ACHN (cell line): ENCODE measurements at places on chromosomes 4 and X.

DNA sequence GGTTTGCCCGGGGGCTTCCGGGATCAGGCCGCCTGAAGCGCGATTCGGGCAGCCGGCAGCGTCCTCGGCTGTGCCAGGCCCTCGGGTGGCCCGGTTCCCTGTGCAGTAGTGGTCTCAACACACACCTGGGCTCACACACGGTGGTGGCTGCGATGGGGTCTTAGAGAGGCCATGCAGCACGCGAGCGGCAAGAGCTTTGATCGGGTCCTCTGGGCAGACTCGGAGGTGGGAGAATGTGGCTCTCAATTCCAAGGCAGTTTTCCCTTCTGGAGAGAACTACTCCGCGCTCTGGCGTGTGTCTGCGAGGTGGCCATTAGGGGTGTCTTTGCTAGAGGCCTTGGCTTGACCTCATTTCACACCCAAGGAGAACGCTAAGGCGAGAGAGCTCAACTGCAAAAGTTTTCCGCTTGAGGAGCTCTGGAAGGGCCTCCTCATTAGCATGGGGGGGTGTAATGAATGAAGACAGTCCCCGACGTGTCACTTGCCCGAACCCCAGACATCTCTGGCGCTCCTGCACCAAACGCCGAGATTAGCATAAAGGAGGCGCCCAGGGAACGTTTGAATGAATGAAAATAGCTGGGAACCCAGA lies 771 bp upstream of the RBPJ start:
- peak; percentile 32 for DNase-seq

DNA sequence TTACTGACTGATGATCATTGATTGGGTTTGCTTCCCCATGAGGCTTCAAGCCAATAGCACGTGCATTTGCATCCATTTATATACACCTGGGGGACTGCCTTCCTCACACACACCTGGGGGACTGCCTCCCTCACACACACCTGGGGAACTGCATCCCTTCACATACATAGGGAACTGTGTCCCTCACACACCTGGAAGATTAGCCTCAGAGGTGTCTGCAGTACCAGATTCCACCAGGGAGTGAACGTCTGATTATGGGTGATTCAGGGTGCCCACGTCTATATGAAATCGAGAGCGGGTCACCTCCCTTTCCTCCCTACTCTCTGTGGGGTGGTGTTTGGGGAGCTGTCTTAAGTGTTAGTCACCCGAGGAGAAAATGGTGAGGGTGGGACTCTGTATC lies 16.9 kb downstream of the CD99 start:
- DNase-seq = no peak

DNA sequence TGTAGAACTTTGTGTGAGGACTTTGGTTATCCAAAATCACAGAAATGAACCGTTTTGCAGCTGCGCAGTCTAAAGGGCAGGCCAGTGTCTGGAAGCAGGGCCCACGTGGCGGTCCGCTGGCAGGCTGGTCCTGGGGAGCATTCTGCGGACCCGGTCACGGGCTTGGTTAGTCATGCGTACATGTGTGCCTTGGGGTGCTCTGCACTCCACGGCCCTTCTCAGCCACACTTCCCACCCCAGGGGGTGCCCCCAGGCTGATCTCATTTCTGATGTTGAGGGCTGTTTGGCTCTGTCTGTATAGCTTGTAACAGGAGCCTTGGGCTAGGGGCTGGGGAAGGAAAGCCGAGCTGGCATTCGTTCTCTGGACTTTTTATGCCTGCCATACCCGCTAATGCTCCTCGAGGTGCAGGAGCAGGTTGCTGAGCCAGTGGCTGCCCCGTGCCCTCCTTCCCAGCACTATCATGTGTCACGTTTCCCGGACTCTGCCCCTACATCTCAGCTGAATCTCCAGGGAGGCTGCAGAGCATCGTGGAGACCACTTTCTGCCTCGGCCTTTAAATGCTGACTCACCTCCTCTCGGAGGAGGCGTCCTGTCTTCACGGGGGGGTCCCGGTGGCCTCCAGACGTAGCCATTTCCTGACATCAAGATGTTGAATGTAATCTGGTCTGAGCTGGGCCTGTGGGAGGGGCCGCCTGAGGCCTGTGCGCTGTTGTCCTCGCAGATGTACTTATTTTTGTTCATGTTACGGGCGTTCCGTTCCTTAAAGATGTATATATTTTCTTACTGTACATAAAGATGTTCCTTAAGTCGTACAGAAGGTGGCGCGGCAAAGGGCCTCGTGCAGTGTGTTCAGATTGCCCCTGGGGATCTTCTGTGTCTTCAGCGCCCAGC lies 11.4 kb upstream of the TADA2B start:
- no peak for DNase-seq

GRCh38 chr4:21780148-21780547 lies 168.4 kb downstream of the KCNIP4 start:
- no peak for DNase-seq

DNA sequence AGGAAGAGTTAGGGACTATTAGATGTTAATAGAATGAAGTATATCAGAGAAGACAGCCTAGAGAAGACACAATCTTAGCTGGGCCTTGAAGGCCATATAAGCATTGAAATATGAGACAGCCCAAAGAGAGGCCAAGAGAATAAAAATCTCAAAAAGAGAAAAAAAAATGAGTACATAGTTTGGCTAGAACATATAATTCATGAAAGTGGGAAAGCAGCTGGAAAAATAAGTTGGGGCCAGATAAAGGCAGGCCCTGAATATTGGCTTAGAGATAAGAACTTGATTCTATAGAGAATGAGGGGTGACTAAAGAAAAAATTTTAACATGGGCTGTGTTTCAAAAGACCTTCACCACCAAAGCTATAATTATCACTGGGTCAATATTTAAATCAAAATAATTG lies 7.4 kb upstream of the UTP3 start:
- DNase-seq = no peak

DNA sequence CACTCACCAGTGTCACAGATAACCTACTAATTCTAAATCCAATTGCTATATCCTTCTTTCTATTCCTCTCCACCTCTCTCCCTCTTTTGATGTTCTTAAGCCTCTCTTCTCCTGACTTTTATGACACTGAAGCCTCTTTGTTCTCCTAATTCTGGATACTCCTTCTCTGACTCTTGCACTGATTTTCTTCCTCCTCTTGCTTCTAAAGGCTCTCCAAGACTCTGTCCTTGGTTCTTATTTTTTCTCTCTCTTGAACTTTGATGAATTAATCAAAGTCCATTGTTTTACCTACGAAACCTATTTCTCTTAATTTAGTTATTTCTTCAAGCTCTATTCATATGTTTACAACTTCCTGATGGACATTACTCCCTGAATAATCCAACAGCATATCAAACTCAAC lies 95.7 kb upstream of the TSPAN7 start:
- no peak for DNase-seq

DNA sequence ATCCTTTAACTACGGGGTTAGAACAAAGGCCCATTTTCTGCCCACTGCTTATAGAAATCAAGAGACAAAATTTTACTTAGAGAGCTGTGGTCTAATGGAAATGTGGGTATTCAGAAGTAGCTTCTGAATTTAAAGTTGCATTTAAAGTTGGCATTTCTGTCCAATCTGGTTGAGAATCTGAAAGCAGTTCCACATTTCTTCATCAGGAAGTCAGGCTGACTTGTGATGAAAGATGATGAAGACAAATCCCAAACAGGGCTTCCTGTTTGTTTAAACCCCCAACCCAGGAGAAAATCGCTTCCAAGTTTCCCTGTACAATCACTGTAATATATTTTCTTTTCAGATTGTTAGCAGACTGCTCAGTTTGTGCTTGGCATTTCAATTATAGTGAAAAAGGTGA lies 345.3 kb downstream of the SPRY1 start:
- DNase-seq = no peak

GRCh38 chr4:10033191-10033881 lies 12.0 kb upstream of the SLC2A9 start:
- DNase-seq = no peak

DNA sequence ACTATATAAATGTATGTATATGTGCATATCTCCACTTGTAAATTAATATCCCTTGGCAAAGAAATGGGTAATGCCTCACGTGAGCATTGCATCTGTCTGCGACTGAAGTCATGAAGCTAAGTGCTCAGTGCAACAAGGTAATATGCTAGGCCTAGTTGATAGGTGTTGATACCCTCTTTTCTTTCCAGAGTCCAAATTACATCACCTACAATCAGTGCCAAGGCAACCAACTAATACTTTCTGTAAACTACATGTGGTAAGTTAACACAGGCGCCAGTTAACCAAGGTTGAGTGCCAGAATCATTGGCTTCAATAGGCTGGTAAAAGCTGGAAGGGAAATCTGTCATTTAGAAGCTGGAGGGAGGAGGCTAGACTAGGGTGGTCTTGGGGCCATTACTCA lies 41.1 kb downstream of the GPM6B start:
- DNase-seq = no peak

DNA sequence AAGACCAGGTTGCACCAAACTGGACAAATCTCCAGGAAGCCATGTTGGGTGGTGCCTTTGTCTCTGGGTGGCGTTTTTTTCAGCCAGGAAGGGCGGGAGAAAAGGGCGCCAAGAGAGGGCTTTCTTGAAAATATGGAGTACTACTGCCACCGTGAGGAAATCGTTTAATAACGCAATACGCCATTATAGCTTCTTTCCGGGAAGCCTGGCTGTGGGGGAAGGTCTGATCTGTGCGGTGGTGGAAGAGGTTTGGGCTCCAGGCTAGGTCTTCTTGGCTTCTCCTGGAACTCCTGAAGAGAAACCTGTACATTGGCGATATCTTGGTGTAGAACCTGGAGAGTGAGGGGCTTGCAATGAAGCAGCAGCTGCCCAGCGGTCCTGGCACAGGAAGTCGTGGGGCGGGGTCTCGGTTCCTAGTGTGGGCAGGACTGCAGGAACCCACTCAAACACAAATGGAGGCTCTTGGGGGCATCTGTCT lies 202.7 kb downstream of the OR13H1 start:
- DNase-seq = no peak

- peak; percentile 59 for DNase-seq
Observed at GRCh38 chr4:71130827-71131603, 137.6 kb downstream of the DCK start.

- DNase-seq = no peak
Observed at GRCh38 chr4:41050116-41050515, 164.2 kb downstream of the APBB2 start.

- no peak for DNase-seq
Observed at GRCh38 chr4:123987408-123987807, 590.8 kb downstream of the SPRY1 start.
